ENCODE measurements at places on chromosomes 16 and 17. TPM values are rescaled to one million over a fixed set of nuclear protein-coding genes. Genes with fewer than 3 reads are reported as not detected.

GRCh38 chr17:7835814-7836595 is 2.0 kb downstream of the KDM6B start:
- DNase-seq: peak; percentile 41

DNA sequence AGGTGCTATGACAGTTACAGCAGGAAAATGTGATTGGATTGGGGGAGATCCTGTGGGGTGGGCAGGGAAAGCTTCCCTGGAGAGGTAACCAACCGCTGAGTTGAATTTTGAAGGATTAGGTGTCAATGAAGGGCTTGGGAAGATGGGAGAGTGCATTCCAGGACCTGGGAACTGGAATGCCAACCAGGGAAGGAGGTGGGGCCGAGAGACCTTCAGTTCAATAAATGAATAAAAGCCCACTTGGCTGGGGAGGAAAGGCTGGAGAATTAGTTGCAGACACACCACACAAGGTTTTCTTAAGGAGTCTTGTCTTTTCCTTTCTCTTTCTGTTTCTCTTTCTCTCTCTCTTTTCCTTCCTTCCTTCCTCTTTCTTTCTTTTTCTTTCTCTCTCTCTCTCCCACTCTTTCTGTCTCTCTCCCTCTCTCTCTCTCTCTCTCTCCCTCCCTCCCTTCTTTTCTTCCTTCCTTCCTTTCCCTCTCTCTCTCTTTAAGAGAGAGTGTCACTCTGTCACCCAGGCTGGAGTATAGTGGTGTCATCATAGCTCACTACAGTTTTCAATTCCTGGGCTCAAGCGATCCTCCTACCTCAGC is 3.3 kb downstream of the USP43 start:
- DNase-seq: no peak

GRCh38 chr17:18248300-18248731 is 10.2 kb downstream of the FLII start:
- peak; percentile 79 for DNase-seq

DNA sequence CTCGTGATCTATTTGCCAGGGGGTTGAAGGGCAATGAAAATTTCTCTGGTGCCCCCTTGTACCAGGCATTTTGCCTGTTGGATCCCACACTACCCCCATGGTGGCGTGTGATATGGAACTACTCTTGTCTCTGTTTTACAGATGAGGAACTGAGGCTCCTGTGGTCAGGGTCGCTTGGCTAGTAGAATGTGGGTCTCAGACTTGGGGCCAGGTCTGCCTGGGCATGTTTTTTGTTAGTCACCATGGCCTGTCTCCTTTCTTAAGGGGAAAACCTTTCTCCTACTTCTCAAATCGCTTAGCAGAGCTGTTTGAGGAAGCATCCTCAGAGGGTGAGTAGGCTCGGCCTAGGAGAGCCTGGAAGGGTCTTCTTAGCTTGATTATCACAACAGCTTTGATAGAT is 51.2 kb downstream of the CLEC16A start:
- no peak for DNase-seq

GRCh38 chr17:74833501-74834377 is 25.9 kb downstream of the GRIN2C start:
- DNase-seq: no peak

GRCh38 chr17:72754513-72754912 is 338.0 kb downstream of the SLC39A11 start:
- DNase-seq: peak; percentile 62

DNA sequence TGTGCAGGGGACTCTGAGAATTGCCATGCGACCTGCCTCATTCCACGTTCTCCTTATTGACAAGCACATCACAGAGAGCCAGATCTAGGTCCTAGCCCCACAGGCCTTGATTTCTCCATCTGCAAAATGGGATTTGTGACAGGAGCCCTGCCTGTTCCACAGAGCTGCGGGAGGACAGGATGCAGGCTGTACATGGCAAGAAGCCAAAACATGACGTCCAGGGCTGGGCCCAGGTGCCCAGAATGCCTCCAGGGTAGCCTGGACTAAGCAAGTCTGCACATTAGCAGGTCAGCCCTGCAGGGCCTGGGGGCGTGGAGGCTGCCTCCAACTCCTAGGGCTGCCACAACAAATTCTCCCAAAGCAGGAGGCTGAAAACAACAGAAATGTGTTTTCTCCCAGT is 235.7 kb upstream of the SDK2 start:
- no peak for DNase-seq

DNA sequence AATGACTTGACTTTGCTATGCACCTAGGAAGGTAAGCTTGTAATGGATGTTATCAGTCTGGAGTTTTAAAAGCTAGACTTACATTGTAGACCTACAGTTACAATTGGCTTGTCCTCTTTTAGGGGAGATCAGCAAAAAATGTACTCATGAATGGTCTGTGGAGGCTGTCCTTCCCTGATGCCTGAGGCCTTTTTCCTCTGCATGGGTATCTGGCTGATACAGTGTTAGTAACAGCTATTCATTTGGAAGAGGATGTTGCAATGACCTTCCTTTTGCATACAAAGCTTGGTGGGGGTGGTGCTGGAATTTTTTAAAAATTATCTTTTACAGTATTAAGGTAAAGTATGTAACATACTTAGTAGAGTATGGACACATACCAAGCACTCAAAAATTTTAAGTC is 525.5 kb downstream of the KIF2B start:
- DNase-seq: no peak

DNA sequence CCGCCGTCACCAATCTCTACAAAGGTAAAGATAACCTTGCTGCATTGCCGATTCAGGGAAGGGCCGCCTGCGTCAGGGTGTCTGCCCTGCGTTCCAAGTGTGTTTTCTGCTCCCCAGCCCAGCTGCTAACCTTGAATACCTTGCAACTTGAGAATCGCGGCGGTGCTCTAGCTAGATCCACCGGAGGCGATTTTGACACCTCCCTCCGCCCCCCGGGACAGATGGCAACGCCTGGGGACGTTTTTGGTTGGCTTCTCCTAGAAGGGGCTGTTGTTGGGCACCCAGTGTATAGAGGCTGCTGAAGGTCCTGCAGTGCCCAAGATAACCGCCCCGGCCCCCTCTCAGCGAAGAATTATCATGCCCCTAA is 1.5 kb downstream of the HAPSTR1 start:
- peak; percentile 13 for DNase-seq

Gene HS3ST6
- total RNA-seq: not detected

- no peak for DNase-seq
Measured at GRCh38 chr16:81505011-81505661, 60.5 kb downstream of the CMIP start.

- DNase-seq: no peak
Measured at GRCh38 chr17:45646288-45646988, 137.7 kb upstream of the CRHR1 start.

GRCh38 chr16:89326721-89327120 is 109.2 kb downstream of the ZNF778 start:
- no peak for DNase-seq

Gene CCP110
- total RNA-seq: 17.7 TPM

Gene KCNH4
- total RNA-seq: under 0.01 TPM

Gene PRSS53
- 1.2 TPM for total RNA-seq

Gene FAM234A
- total RNA-seq: 29.1 TPM

DNA sequence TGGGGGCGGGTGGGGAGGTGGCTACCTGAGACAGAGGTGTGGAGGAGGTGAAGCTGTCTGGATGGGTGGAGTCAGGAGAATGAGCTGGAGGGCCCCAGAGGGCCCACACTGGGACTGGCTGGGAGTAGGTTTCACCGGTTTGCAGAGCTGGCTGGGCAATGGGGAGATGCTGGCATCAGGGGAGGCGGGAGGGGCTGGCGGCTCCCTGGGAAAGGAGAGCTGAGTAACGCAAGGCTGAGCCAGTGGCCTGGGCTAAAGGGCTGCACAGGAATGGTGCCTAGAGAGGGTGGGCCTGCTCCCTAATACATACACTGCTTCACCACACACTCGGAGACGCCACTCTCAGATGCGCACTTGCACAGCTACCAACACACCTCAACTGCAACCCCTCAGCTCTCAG is 12.4 kb downstream of the P3H4 start:
- no peak for DNase-seq

GRCh38 chr16:4359914-4360313 is 8.8 kb upstream of the PAM16 start:
- no peak for DNase-seq

Gene HSD3B7
- total RNA-seq: 3.8 TPM

- DNase-seq: no peak
Measured at GRCh38 chr16:71930013-71930563, 34.8 kb downstream of the IST1 start.

- DNase-seq: peak; percentile 26
Measured at GRCh38 chr17:10211666-10212065, 13.3 kb upstream of the GAS7 start.

Gene C16orf95
- 7.3 TPM for total RNA-seq

DNA sequence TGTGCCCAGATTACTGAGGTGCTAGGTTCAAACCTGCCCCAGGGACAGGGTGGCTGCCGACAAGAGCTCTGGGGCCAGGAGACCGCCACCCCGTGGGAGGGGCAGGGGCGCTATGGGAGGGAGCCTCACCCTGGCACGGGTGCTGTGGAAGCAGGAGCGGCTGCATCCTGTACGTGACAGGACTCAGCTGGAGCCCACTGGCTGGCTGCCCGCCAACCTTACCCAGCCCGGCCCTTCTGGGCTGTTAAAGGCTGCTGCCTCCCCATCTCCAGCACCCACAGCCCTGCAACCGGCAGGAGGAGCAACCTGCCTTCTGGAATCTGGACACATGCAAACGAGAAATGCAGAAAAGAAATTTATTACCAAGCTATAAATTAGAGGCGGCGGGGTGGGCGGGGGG is 11.2 kb downstream of the PAM16 start:
- DNase-seq: no peak

Gene DNAAF8
- 0.74 TPM for total RNA-seq

DNA sequence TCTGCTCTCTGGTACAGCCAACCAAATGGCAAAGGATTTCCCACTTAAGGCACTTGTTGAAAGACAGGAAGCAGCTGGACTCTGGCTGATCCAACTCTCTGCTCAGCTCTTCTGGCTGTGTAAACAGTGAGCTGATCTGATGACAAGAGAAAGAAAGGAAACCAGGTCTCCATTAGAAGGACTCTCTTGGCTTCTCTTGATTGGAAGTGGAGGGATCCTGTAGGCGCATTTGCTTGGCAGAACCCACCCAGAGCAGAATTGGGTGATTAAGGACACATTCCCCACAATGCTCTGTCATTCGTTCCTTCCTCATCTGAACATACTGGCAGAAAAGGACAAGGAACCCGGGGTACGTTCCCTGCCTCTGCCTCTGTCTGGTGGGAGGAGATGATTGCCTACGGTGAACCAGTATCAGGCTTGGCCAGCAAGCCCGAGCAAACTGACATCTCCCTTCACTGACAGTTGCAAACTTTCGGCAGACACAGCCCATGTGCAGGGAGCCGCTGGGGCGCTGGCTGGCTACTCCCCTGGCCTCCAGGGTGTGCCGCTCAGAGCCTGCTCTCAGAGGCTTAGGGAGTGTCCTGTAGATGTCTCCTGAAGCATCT is 29.1 kb downstream of the LDHD start:
- no peak for DNase-seq

Gene LGALS9
- total RNA-seq: 2.2 TPM

DNA sequence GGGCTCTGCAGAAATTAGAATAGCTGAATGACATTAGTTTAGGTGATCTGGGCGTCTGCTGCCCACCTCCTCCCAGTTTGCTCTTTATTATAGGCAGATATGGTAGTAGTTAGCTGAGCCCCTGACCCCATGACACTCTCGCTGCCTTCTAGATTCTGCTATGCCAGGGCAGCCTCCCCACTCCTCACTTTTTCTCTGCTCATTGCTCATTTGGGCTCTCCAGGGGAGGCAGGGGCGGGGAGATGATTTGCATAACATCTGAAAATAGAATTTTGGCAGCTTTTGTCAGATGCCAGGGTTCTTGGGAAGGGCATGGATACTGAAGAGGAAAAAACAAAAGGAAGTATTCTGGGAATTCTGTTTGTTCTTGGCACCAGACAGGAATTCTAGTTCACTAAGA is 78.0 kb upstream of the GAS7 start:
- DNase-seq: no peak

Gene DPEP2NB
- total RNA-seq: not detected

DNA sequence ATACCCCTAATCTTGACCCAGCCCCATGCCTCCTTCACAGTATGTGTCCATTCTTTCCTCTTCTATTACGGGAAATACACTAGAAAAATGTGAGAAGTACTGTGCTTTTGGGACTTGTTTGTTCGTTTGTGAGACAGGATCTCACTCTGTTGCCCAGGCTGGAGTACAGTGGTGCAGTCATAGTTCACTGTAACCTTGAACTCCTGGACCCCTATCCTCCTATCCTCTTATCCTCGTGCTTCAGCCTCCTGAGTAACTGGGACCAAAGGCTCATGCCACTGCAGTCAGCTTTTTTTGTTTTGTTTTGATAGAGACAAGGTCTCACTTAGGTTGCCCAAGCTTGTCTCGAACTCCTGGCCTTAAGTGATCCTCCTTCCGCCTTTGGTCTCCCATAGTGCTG is 29.9 kb upstream of the RASL10B start:
- DNase-seq: no peak

DNA sequence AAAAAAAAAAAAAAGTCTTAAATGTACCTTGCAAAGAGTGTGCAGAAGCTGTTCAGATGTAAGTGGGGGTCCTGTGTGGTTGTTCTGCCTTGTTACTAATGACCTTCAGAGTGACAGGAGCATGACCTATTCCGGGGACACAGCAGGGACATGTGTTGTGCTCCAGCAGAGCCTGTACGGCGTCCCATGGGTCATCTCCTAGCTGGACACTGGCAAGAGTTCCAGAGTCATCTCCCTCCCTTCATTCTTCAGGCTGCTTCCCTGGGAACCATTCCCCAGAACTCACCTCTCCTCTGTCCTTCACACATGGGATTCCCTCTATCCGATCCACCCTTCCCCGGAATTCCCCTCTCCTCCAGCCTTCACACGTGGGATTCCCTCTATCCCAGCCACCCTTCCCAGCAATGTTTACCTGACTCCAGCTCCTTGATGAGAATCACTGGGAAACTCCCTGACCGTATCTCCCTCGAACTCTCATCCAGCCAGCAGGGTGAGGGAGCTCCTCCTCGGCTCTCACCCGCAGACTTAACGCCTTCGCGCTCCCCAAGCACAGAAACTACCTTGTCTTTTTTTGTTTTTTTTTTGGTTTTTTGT is 85.8 kb downstream of the MRM3 start:
- DNase-seq: no peak

Gene DPEP2
- total RNA-seq: not detected

Gene PHKB
- total RNA-seq: 22.5 TPM

GRCh38 chr17:73342541-73343167 is 30.9 kb upstream of the CDC42EP4 start:
- DNase-seq: peak; percentile 94

Gene WFIKKN1
- total RNA-seq: 0.09 TPM

DNA sequence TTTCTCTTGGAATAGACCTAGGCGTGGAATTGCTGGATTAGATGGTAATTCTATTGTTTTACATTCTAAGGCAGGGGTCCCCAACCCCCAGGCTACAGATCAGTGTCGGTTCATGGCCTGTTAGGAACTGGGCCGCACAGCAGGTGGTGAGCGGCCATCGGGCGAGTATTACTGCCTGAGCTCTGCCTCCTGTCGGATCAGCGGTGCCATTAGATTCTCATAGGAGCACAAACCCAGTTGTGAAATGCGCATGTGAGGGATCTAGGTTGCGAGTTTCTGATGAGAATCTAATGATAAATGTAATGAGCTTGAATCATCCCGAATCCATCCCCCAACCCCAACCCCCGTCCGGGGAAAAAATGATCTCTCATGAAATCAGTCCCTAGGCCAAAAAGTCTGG is 23.0 kb downstream of the NLRC5 start:
- no peak for DNase-seq

Gene KRT23
- total RNA-seq: not detected

GRCh38 chr17:19539040-19539399 is 5.4 kb downstream of the SLC47A1 start:
- DNase-seq: no peak

All from Daoy (cell line).